HT1080 (cell line): ENCODE measurements at places on chromosomes 3 and 15.

- DNase-seq, result peak; percentile 82
These were observed 30.2 kb downstream of the TTBK2 start for GRCh38 chr15:42890161-42890913.

- DNase-seq, result no peak
These were observed 48.7 kb downstream of the MYH15 start for GRCh38 chr3:108461661-108462111.

DNA sequence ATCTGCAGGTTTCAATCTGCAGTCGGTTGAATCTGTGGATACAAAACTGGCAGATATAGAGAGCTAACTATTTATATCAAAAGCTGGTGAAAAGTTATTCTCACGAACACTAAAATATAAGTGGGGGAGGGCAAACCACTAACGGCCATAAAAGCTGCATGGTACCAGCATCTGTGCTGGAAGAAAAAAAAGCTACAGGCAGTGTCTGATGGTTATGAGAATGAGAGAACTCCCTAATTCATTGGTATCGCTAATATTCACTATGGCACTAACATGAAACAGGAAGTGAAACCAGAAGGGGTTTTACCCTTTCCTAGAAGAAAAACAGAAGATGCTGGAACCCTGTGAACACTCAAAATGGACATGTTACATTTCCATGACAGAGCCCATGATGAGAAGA lies 15.9 kb downstream of the CEP70 start:
- DNase-seq, result no peak

GRCh38 chr3:184472723-184473428 lies 88.7 kb upstream of the EPHB3 start:
- no peak for DNase-seq
